ENCODE measurements at places on chromosomes 5 and 9.

DNA sequence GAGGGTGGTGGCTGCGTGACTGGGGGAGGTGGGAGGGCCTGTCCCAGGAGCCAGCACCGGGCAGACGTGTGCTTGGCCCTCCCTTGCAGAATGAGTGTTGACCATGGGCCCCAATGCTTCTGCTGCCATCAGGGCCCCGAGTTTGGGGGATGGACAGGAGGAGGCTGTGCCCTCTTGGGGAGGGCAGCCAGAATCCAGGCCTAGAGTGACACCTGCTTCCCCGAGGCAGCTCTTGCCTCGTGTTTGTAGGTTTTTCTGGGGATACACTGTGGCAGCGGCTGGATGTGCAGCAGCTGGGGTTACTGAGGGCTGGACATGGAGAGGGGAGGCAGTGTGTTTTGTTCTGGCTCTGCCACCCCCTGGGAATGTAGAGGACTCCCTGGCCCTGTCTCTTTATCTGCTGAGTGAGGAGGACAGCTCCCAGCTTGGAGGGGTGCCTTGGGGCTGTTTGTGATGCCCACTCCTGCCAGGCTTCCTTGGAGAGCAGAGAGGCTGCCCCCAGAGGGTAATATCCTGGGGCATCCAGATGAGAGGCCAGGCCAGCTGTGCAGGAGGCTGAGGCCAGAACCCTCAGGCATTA, 22.7 kb downstream of the WNK2 start:
- no peak for DNase-seq

- no peak for DNase-seq
Measured at GRCh38 chr9:35689542-35690293, at the start of gene TPM2. TSS of gene TPM2 (minus strand) at chr9:35689925. CDS start at chr9:35689817, 108 bp downstream.

DNA sequence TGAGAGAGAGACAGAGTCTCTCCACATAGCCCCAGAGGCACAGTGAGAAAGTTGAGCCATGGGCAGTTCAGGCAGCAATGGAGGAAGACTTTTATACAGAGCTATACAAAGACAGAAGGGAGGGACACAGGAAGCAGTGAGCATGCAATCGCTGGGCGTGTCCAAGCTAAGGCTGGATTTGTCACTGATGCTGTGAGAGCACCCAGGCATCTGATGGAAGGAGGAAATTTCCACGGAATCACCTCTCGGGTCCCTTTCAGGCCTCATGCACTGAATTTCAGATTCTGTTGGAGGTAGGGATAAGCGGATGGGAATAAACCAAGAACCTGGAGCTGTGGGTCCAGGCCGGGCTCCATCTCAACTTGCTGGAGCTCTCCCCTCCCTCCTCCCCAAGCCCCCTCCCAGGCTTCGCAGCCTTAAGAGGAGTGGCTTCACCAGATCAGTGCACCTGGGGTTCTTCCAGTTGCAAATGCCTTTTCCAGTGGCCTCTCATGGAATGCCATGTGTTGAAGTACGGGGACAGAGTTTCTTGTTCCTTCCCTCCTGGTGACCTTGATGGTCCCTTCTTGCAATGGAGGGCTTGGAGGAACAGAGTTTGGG, 114.8 kb upstream of the ALDH1B1 start:
- no peak for DNase-seq

GRCh38 chr5:157072508-157072907, 13.6 kb upstream of the HAVCR1 start:
- no peak for DNase-seq

DNA sequence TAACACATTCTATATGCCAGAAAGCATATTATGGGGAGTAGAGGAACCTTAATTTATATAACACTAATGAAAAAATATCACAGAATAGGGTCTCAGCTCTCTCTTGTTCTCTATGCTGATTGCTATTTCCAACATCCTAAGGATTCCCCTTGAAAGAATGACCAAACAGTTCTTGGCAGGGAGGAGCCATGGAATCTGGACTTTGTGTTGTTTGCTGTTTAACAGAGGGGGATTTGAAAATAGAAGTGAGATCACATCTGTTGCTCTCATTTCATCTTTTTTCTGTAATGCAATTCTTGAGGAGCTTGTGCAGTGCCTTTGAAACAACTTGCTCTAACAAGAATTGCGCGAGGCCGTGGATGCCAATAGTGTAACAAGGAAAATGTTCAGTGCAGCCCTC, 755.3 kb downstream of the TLE1 start:
- DNase-seq, result no peak

GRCh38 chr5:148827723-148828122, 1.3 kb downstream of the ADRB2 start:
- DNase-seq, result no peak

DNA sequence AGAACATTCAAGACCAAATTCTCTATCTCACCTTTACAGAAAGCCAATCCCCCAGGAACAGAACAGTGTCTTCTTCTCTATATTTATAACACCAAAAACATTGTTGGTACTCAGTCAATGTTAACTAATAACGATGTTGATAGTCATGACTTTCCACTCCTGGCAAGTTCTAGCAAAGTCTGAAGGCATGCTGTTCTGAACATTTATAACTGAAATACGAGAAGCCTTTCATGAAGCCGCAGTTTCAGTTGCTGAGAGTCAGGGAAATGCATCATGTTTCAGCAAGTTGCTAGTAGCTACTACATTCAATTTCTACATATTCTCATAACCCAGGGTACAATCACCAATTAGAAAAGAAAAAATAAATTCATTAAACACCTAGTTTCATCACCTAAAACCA, 301.4 kb downstream of the PDE4D start:
- DNase-seq, result no peak

DNA sequence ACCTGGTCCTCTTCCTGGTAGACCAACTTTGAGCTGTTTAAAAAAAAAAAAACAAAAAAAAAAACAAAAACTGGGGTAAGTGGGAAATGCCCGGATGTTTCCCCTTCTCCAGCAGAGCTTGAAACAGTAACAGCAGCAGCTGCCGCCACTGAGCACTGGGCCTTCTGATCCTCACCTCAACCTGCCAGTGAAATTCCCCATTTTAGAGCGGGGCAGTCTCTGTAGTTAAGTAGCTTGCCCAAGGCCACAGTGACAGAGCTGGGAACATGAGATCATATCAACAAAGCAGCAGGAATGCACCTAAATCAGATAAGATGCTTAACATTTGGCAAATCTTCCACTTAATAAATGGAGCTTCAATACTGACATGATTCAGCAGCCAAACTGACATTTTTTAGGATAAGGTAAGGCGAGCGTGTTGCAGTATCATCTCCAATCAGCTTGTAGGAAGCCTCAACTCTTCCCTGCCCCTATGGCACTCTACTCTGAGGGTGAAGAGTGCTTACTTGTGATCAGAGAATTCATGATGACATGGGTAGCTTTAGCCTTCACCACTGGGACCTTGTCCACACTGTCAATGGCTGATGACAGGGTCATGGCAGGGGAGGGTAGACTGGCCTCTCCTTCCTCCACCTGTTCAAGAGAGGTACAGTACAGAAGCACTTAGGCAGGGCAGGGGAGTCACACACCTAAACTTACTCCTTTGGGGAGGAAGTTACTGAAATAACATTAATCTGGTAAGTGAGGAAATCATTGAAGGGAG, 9.3 kb downstream of the KIAA1191 start:
- DNase-seq, result no peak

DNA sequence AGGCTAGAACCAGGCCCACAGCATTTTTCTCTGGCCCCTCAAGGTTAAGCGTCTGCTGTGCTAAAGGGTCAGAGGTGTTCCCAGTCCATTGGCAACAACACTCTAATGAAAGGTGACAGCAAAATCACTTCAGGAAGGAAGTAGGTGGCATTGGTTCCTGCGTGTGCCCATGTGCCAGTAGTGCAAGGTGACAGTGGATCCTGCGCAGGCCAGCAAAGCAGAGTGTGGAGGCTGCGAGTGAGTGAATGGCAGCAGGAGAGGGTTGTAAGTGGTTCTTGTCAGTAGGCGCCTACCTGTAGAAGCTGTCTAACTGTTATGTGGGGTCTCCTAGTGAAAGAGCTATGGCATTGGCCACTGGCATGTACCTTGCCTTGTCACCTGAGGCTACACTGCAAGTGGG, 898.2 kb upstream of the TYRP1 start:
- no peak for DNase-seq

GRCh38 chr5:140227046-140227445, 52.1 kb downstream of the CYSTM1 start:
- no peak for DNase-seq

DNA sequence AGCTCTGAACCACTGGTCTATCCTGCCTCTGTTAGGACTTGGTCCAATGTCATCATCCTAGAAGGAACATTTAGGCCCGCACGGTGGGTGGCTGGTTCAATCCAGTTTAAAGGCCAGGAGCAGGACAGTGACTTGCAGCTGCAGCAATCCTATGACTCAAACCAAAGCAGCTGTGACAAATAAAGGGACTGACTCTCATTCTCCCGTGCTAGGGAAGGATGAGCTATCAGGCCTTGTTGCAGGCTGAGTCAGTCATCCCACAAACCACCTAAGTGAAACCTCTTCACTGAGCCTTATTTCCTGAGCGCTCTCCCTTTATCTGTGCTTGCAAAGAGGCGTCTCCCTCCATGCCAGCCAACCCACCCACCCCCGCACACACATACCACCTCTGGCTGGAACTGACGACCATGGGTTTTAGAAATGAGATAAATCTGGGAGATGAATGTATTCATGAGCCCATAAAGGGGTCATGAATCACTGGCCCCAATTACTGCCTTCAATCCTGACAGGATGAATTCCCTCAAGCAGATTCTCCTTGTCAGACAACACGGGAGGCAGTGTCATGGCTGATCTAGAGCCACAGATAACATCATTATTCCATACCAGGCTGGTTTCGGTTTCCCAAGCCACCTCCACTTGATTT, 93.4 kb downstream of the KCNIP1 start:
- no peak for DNase-seq

DNA sequence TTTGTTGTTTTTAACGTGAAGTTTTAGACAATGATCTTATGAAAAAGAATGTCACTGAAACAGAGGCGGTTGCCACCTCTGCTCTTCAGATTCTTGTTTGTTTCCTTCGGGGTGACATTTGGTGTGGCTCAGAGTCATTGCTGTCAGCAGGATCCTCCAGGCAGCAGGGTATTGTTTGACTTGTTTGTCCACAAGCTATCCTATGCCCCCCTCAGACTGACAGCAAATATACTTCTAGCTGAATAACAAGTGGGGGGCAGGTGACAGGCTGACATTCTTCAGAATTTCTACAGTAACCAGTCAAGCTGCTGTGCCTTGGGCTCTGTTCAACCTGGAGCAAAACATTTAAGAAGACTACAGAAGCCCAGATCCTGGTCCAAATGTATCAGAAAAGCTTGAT, 383.3 kb downstream of the YTHDC2 start:
- DNase-seq, result no peak

DNA sequence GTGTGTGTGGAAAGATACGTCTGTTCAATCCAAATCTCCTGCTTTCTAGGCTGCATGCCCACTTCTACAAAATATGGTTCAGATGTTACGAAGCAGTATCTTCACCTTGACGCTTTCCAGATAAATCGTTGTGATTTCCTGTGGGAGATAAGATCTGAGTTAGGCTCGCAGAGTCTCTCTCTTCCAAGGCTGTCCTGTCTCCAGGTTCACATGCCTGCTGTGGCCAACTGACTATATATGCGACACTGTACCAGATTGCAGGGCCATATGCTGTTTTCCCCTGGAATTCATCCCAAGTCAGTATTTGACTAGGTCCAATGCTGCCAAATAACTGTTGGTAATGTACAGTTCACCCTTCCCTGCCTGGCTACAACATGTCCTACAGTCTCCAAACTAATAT, 47.9 kb downstream of the TMEM252 start:
- no peak for DNase-seq

- DNase-seq, result no peak
Measured at GRCh38 chr9:123169926-123170325, 98.5 kb downstream of the STRBP start.

DNA sequence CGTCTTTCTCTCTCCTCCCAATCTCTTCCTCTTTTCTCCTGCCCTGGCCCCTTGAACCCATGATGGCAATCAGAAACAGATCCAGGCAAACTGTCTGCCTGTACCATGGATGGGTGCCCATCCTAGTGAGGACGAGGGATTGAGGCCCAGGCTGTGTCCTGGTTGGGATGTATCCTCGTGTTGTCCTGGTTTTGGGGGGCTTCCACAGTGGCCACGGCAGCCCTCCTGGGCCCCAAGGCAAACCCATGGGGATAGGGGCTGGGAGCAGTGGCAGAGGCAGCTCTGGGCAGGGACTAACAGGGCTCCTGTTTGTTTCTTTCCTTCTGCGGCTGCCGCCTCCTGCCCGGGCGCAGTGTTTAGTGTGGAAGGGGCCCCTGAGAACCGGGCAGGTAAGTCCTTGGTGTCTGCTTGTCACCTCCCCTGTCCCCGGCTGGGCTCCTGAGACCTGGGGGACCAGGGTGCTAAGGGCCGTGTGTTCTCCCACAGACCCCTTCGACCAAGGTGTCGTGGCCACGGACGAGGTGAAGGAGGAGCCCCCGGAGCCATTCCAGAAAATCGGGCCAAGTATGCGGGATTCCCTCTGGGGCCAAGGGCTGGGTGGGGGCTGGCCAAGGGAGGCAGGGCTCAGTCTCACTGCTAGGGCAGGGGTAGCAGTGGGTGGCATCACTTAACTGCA, 70.0 kb downstream of the AMBP start:
- DNase-seq, result no peak

GRCh38 chr5:93604644-93605515, 21.9 kb downstream of the NR2F1 start:
- DNase-seq, result no peak

DNA sequence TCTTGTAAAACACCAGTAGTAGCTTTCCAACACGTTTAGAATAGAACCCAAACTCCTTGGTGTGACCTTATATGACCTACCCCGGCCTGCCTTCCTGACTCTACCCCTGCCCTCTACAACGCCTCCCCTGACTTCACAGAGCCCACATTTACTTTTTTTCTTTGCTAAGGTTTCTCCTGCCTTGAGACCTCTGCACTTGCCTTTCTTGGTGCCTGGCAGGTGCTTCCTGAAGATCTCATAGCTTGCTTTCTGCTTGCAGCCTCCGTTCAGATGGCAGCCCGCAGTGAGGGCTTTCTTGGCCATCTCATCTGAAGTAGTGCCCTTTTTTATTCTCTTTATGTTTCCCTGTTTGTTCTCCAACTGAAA, 24.3 kb downstream of the NUP214 start:
- DNase-seq, result no peak

- no peak for DNase-seq
Measured at GRCh38 chr5:67795781-67796477, 419.6 kb upstream of the PIK3R1 start.

DNA sequence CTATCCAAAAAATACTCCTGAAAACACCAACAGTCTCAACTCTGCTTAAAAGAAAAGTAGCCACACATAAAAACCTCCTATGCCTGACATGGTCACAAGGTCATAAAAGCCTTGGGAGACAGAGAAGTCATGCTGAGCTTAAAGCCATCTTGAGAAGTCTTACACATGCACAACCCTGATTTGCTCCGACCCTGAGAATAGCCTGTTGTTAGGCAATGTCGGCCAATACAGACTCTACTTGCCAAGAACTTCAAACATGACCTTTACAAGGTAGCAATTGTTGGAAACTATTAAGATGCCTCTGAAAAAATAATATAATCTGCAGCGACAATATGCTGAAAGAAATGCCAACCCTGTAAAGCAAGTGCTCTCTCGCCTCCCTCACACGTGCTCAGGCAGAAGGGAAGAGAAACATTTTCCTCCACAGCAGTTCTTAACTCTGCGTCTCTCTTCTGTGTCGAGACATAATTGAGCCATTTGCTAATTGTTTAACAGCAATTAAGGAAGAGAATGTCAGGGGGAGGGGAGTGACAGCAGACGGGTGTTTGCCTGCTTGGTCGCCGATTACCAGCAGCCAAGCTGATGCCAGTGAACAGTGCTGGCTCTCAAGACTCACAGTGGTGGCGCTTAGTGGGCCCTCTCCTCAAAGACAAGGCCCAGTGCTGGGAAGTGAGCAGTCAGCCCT, 393.6 kb downstream of the SPOCK1 start:
- DNase-seq, result no peak
